ENCODE measurements at places on chromosomes 7 and 10. TPM values are rescaled to one million over a fixed set of nuclear protein-coding genes. Genes with fewer than 3 reads are reported as not detected.
A peak's percentile ranks its signal among the peaks of the same experiment; 100 is the strongest.

GIMAP7 gene
- not detected for total RNA-seq

ELAPOR2 gene
- 1.8 TPM for total RNA-seq

PLXDC2 gene
- 2.3 TPM for total RNA-seq

FAM20C gene
- 64.1 TPM for total RNA-seq

DENND2A gene
- 2.4 TPM for total RNA-seq

MNX1 gene
- not detected for total RNA-seq

CUBN gene
- 0.65 TPM for total RNA-seq

DPYSL4 gene
- 1.8 TPM for total RNA-seq

TMEM26 gene
- total RNA-seq, result not detected

ASZ1 gene
- not detected for total RNA-seq

TMEM225B gene
- not detected for total RNA-seq

DNA sequence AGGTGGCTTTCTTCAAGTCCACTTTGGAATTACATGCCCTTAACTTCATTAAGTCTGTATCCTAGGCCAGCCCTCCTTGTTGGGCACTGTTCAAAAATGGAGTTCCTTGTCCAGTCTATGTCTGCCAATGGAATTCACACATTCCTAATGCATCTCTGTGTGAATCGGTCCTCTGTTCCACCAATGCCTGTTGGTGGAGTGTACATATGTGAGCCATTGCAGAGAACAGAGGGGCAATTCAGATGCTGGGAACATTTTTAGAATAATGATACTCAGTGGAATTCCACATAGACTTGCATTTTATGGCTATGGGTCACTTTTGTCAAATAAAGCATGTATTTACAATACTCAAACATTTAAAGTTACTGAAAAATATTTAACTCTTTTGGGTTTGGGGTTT, 108.3 kb downstream of the COL28A1 start:
- DNase-seq, result no peak

GRCh38 chr10:71077796-71078453, 134.4 kb upstream of the UNC5B start:
- DNase-seq, result no peak

DNA sequence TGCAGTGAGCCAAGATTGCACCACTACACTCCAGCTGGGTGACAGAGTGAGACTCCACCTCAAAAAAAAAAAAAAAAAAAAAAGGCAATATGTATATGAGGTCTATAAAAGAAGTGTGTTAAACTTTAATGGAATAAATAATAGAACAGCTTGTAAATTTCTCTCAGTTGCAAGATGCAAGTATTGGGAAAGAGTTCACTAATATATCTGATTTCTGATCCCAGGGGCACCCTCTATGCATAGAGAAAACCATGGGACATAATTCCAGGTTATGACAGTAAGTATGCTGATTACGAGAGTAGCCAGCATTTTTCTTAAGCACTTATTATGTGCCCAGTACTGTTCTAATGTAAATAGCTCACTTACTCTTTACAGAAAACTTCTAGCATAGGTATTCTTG, 66.1 kb upstream of the AFAP1L2 start:
- no peak for DNase-seq

- DNase-seq, result no peak
Observed at GRCh38 chr7:128876586-128876977, 13.9 kb downstream of the ATP6V1F start.

GRCh38 chr10:129514568-129515451, 47.8 kb downstream of the MGMT start:
- DNase-seq, result no peak

- no peak for DNase-seq
Observed at GRCh38 chr7:151386301-151387160, 23.3 kb downstream of the WDR86 start.

- DNase-seq, result peak; percentile 47
Observed at GRCh38 chr7:93715234-93715633, 140.7 kb upstream of the CALCR start.

GRCh38 chr7:148515728-148516695, 74.6 kb upstream of the C7orf33 start:
- DNase-seq, result no peak

- DNase-seq, result peak; percentile 8
Observed at GRCh38 chr7:26479581-26479980, 187.9 kb downstream of the SNX10 start.

GRCh38 chr7:12643001-12643643, 44.3 kb upstream of the ARL4A start:
- DNase-seq, result peak; percentile 33

- DNase-seq, result no peak
Observed at GRCh38 chr10:120734483-120735078, 116.6 kb upstream of the WDR11 start.

- DNase-seq, result peak; percentile 85
Observed at GRCh38 chr10:43407148-43407575, 1.8 kb downstream of the HNRNPF start.

DNA sequence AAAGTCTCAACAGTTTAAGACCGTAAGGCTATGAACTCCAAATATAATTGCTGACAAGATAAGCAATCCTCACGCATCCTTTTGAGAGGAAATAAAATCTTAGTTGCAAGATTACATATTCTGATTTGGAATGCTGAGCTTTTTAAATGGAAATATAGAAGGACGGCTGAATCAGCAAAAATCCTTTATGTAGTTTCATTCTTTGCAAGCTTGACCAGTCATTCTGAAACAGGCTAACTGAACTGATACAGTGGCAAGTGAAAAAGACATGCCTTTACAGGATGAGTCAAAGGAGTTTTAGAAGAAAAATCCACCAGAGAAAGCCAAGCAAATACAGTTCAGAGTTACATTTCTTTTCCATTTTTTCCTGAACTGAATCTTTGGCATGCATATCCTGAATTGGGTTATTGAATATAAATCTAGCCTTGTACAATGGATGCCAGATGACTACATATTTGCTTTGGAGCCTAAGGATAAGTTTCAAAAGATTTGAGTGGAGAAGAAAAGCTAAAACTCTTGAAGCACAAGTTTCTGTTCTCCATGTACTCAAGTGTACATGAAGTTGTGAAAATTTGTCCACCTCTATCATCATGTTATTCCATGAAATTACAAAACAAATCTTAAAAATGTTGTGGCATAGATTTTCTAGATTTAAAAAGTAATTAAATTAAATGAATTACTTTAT, 4.4 kb downstream of the VIM start:
- DNase-seq, result peak; percentile 73

DNA sequence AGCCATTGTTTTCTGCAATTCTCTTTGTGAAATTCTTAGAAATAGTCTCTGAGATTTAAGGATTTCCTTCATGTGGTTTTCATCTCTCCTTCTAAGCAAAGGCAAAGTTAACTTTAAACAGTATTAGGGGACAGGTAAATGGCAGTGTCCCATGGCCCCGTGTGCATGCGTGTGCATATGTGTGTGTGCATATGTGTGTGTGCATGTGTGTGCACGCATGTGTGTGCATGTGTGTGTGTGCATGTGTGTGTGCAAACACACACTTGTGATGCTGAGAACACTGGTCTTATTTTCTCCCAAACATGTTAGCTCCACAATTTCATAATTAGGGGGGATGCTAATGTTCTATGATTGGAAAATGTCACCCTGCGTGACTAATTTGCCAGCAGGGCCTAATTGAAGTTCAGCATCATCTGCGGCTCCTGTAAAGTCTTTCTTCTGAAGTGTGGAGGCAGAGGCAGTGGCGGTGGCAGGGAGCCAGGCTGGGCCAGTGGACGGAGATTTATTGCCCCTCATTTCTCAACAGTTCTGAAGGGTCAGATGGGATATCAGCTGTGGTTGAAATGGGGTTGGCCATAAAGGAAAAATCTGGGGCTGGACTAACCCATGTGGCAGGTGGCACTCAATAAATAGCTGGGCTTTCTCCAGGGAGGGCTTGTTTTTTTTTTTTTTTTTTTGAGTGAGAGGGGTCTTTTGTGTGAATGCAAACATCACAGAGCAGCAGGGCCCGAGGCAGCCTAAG, 289.3 kb upstream of the PODXL start:
- no peak for DNase-seq

- DNase-seq, result peak; percentile 66
Observed at GRCh38 chr7:150335108-150335773, 6.2 kb downstream of the RARRES2 start.

GRCh38 chr10:84265418-84265817, 20.6 kb downstream of the RGR start:
- DNase-seq, result no peak

DNA sequence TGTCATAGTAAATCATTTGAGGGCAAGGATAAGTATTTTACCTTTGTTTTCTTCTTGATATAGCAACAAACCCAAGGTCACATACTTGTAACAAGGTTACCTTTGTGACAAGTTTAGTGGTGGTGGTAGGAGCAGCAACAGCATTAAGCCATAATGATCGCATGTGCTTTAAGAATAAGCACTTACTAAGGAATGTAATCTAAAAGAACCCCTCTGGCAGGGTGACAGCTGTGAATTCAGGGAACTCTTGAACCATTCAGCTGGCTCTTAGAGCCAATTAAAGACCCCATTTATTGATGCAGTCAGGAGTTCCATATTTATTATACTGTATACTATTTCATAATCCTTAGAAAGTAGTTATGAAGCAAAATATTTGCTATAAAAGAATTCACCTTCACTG, 370.8 kb downstream of the EXOC4 start:
- DNase-seq, result no peak

DNA sequence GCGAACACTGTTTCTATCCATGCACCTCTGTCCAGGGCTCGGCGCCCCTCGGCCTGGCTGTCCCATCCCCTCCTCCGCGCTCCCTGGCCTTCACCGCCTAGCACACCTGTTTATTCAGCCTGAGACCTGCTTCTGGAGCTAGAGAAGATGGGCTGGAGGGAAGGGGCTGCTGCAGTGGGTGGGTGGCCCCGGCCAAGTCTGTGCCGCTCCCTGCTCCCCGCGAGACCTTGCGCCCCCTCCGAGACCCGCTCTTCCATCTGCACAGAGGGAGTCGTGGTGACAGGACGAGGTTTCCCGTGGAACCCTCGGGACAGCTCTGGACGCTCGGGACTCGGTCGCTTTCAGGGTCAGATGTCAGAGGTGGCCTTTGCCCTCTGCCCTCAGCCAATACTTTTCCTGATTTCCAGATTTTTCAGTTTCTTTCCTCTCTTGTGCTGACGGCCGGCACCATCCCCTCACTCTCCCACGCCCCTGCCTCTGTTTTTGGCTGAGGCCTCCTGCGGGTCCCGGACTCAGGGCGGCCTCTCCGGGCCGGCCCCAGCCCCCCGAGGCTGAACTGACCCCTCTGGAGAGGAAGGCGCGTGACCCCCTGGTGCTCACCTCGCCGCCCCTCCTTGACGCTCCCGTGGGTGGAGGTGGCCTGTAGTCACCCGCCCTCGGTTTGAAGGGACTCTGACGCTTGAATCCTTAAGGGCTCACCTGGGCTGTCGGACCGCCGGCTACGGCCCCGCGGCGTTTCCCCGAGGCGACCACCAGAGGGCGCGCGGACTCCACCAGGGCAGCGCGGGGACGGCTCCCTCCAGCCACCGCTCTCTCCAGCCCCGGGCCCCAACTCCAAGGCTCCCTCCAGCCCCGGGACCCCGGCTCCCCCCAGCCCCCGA, 15.6 kb downstream of the SHH start:
- DNase-seq, result peak; percentile 67

GRCh38 chr7:2715341-2716231, 27.6 kb downstream of the AMZ1 start:
- no peak for DNase-seq

GRCh38 chr10:91389636-91390512, 20.3 kb upstream of the HECTD2 start:
- peak; percentile 81 for DNase-seq

- DNase-seq, result no peak
Observed at GRCh38 chr10:64773357-64773756, 1252.2 kb downstream of the REEP3 start.

GRCh38 chr10:10326116-10326515, 691.6 kb upstream of the CELF2 start:
- no peak for DNase-seq

- DNase-seq, result peak; percentile 88
Observed at GRCh38 chr7:105454095-105454747, 65.5 kb upstream of the SRPK2 start.

GRCh38 chr7:44969701-44970522, 8.9 kb downstream of the MYO1G start:
- no peak for DNase-seq

GRCh38 chr10:91250341-91250740, 29.9 kb downstream of the PCGF5 start:
- no peak for DNase-seq

- no peak for DNase-seq
Observed at GRCh38 chr10:32033171-32033570, 23.1 kb downstream of the KIF5B start.

GRCh38 chr7:13802651-13803050, 186.8 kb downstream of the ETV1 start:
- no peak for DNase-seq

DNA sequence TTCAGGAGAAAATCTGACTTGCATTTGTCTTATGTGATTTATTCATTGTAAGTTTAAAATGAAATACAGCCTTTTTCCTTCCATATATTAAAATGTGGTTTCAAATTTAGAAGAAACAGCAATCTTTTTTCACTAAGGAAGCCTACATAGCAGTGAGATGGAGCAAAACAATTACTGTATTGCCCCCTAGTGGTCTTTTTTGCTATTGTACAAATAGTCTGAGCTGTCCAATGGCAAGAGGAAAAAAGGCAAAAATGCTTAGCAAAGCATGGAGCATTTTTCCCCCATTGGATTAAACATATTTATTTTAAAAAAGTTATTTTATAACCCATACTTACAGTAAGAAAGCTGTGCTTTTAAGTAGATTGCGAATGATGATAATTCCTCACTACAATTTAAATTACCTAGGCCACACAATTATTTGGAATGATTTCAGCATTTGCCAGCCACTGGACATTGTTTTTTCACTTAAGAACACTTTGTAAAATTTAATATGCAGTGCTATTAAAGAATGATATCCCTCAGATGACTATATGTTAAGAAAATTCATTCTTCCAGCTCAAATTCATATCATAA, 119.5 kb downstream of the CPED1 start:
- peak; percentile 81 for DNase-seq

DNA sequence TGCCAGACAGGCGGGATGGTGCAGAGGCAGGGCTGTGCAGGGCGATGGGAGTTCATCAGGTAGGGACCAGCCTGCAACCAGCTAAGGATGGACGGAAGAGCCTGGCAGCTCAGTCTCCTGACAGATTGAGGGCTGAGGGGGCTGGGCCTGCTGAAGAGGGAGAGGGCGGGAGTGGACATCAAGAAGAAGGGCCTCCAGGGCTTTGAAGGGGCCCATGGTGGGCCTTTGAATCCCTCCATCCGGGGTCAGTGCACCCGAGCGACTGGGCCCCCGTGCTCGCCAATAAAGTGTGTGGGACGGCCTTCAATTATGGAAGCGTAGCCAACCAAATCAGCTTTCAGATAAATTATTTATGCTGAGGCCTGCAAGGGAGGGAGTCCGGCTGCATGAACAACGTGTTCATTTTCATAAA, 431.2 kb downstream of the RPS24 start:
- DNase-seq, result no peak
